ENCODE measurements at places on chromosomes 1 and 21. TPM values are rescaled to one million over a fixed set of nuclear protein-coding genes. Genes with fewer than 3 reads are reported as not detected.

PLA2G4A gene
- total RNA-seq, result 2.0 TPM

ATAD3C gene
- total RNA-seq, result 0.16 TPM

FCER1G gene
- total RNA-seq, result 2.5 TPM

NBPF6 gene
- not detected for total RNA-seq

TFF1 gene
- total RNA-seq, result not detected

PERM1 gene
- not detected for total RNA-seq

SLC9C2 gene
- not detected for total RNA-seq

RPTN gene
- total RNA-seq, result not detected

BARHL2 gene
- not detected for total RNA-seq

Measured in T-helper 2 cell treated with Interferon-gamma antibody and Interleukin-4, amounts not matched to agents 100 ng/mL and 5 ng/mL, for 36 hours (primary cell).